CD4-positive, alpha-beta T cell treated with Interleukin-6 at 100 ng/mL for 8 hours (primary cell): ENCODE measurements at places on chromosomes 5 and 9.

DNA sequence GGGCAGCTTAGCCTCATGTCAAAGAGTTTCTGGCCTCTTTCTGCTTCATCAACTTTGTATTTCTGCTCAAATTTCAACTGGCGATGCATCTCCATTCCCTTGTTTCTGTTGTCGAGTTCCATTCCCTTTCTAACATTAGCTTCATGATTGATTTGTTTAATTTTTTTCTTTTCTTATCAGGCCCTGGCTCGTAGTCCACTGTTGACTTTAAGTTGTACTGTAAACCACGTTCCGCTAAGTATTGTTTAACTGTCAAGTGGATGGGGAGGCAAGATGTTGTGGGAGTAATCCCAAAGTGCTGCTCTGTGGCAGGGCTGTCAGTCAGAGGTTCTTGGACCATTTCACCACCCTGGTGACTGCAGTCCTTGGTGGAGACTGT, 309.1 kb downstream of the PSAT1 start:
- no peak for DNase-seq

DNA sequence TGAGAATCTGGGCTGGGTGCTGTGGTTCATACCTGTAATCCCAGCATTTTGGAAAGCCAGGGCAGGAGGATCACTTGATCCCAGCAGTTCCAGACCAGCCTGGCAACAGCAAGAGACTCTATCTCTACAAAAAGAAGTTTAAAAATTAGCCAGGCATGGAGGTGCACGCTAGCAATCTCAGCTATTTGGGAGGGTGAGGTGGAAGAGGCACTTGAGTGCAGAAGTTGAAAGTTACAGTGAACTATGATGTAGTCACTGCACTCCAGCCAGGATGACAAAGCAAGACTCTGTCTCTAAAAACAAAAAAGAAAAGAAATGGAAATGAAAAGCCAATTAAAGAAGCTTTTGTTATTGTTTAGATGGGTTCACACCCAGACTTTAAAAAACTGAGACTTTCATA, 131.6 kb upstream of the RASA1 start:
- DNase-seq: no peak

GRCh38 chr5:57033503-57033902, 81.6 kb upstream of the MIER3 start:
- no peak for DNase-seq

GRCh38 chr5:179432547-179432946, 87.3 kb upstream of the ADAMTS2 start:
- no peak for DNase-seq

DNA sequence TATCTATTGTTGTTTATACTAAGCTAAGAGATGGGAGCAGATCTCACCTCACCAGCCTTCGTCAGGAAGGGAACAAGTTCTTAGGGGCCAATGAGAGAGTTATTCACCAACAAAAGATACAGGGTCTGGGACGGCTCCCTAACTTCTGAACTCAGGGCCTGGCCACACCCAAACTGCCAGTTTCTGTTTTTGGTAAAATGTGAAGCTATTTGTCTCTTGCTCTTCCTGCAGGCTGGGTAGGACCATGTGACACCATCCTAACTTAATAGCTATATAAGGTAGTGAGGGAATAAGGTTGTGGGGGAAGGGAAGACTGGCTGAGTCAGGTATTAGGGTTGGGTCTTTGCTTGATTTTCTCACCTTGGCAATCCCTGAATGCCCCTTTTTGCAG, 480.5 kb downstream of the KDM4C start:
- no peak for DNase-seq

DNA sequence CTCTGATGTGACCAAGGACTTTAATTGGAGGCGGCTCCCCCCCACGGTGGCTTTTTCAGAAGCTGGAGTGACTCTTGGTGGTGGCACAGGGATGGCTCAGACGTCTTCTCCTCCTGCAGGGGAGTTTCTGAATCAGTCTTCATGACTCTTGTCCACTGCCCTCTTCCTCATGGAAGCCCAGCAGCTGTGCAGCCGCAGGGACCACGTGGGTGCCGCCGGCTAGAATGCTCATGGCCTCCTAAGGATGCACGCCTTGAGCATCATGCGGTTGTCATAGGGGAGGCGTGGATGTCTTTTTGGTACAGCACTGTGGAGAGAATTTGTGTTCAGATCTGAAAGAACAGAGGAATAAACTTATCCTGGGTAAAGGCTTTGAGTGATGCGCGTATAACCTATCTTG, 1.3 kb downstream of the TEX53 start:
- DNase-seq: no peak

DNA sequence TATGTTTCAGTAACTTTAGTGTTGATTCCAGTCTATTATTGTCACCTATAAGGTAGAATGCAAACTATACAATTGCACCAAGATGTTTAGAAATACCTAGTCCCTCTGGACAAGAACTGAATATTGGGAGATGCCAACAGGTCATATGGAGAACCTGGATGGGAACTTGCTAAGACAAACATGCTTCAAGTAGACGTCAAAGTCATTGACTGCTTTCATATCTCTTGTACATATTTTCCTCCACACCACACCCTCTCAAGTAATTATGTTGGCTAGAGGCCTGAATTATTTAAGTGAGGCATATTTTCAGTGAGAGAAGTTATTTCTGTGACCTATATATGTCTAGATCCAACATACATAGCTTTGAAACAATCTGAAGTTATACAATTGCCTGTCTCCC, 453.3 kb downstream of the ELAVL2 start:
- DNase-seq: no peak

DNA sequence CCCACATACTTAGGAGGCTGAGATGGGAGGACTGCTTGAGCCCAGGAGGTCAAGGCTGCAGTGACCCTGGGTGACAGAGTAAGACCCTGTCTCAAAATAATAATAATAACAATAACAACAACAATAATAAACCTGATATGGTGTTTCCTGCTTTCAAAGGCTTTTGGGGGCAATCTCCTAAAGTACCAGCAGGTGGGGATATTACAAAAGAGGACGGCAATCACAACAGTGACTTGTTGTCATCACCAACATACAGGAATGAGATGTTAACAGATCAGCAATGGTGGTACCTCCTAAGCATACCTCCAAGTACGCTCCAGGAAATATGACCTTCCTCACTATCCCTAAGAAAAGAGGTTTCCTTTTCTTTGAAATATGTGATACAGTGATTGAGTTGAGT, 91.1 kb upstream of the RNF180 start:
- no peak for DNase-seq

- DNase-seq: no peak
Observed at GRCh38 chr9:69815313-69815712, 5.3 kb upstream of the CFAP95 start.

DNA sequence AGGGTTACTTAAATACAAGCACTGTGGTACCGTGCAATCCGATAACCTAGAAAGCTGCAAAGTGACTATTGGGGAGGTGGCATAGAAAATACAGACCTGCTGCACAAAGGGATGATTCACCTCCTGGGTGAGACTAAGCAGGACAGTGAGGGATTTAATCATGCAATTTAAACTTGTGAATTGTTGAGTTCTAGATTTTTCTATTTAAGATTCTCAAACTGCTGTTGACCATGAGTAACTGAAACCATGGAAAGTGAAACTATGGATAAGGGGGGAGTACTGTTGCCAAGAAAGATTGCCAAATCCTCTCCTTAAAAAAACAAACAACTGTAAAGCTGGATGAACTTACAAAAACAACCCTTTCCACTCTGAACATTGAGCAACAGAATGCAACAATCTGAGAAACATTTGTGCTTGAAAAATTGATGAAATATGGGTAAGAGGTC, 61.5 kb upstream of the NUDT12 start:
- DNase-seq: no peak

DNA sequence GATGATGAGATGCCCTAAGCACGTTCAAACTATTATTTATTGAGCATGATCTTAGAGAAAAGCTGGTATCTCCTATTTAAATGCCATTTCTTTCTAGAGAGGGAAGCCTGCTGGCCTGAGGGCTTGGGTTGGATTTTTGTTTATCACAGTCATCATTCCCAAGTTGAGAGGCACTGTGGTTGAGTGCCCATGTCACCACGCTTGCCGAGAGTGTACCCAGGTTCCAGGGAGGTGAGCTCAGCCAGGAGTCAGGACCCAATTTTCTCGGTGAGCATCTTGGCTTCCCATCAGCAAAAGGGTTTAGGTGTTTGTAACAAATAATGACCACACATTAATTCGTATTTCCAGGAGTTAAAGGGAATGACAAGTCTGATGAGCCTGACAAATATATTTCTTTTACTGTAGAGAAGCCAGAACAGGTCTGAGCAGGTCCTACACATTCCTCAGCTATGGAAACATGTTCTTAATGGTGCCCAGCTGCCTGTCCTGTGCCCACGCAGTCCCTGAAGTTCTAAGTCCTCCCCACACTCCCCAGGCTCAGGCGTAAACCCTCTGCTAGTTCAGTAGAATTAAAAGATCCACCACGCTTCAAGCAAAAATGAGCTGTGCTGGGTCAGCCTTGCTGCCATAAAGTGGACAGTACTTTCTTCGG, 258.9 kb upstream of the IRX2 start:
- no peak for DNase-seq

GRCh38 chr9:114532561-114533237, 27.4 kb upstream of the WHRN start:
- no peak for DNase-seq

GRCh38 chr5:127079994-127080491, 6.7 kb upstream of the C5orf63 start:
- DNase-seq: no peak

DNA sequence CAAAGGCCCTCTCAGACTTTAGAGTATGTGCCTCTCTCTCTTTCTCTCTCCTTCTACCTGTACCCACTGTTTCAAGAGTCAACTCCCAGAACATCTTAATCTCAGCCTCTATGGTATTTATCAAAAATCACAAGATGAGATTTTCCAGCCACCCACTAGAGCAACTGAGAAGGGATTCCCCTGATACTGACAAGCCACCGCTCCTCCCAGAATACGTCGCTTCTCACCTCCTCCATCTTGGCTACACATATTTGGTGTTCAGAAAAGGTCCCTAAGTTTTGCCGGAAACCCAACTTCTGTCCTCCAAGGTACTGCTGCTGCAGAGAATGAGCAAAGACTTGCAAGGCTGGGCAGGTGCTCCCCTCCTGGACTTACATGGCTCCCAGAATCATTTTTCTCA, 6.1 kb downstream of the GARIN3 start:
- DNase-seq: peak; percentile 48

- no peak for DNase-seq
Observed at GRCh38 chr9:94112716-94113465, 28.6 kb downstream of the PTPDC1 start.

GRCh38 chr9:106964329-106964728, 101.4 kb downstream of the ZNF462 start:
- no peak for DNase-seq

- no peak for DNase-seq
Observed at GRCh38 chr5:29054694-29055093, 2016.3 kb upstream of the CDH9 start.

- DNase-seq: no peak
Observed at GRCh38 chr5:111256128-111256527, 31.9 kb downstream of the CAMK4 start.

DNA sequence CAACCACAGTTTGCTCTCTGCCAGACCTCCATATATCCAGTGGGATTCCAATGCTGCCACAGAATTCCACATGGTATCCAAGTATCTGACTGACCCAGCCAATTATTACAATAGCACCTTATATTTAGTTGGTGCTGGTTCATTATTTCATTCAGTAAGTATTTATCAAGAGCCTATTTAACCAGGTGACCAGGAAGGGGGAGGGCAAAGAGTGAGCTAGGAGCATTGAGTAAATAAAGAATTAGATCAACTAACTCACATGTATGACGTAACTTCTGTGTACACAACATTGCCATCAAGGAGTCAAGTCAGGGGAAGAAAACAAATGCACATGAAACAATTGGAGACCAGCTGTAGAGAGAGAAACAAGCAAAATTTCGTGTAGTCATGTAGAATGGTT, 207.1 kb upstream of the PAPPA start:
- no peak for DNase-seq

- DNase-seq: no peak
Observed at GRCh38 chr5:38258319-38259061, at the start of gene EGFLAM. EGFLAM (plus strand) TSS chr5:38258559; CDS start chr5:38258755, 196 bp downstream.

- no peak for DNase-seq
Observed at GRCh38 chr9:4077499-4078102, 222.3 kb downstream of the GLIS3 start.

DNA sequence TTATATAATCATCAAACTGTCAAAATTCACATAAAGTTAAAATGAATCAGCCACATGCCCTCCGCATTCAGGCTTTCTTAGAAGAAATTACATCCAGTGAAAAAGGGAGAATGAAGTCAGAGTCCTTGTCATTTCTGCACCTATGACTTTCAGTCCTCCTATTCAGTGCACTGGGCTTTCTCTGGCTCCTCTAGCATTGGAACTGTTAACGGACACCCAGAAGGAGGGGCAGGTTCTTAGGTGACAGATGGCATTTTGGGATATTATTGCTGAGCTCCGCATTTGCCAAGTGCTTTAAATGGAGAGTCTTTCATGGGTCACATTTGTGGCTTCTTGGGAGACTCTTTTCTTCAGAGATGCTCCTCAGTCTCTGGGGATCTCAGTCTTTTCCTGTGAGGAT, 40.0 kb downstream of the ADAMTS19 start:
- no peak for DNase-seq

- no peak for DNase-seq
Observed at GRCh38 chr9:128120061-128120740, 7.3 kb downstream of the PTGES2 start.

DNA sequence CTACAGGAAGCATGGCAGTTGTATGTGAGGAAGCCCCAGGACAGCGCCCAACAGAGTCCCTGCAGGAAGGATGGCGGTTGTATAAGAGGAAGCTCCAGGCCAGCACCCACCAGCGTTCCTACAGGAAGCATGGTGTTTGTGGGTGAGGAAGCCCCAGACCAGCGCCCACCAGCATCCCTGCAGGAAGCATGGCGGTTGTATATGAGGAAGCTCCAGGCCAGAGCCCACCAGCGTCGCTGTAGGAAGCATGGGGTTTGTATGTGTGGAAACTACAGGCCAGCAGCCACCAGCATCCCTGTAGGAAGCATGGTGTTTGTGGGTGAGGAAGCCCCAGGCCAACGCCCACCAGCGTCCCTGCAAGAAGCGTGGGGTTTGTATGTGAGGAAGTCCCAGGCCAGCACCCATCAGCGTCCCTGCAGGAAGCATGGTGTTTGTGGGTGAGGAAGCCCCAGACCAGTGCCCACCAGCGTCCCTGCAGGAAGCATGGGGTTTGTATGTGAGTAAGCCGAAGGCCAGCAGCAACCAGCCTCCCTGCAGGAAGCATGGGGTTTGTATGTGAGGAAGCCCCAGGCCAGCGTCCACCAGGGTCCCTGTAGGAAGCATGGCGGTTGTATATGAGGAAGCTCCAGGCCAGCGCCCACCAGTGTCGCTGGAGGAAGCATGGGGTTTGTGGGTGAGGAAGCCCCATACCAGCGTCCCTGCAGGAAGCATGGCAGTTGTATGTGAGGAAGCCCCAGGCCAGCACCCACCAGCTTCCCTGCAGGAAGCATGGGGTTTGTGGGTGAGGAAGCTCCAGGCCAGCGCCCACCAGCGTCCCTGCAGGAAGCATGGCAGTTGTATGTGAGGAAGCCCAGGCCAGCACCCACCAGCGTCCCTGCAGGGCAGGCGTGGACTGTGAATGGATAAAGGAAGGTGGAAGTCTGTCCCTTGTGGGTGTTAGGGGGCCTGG, 79.0 kb downstream of the DAP start:
- no peak for DNase-seq

GRCh38 chr5:144191998-144192397, 21.3 kb downstream of the KCTD16 start:
- peak; percentile 84 for DNase-seq

GRCh38 chr9:270657-271237, 56.1 kb downstream of the DOCK8 start:
- DNase-seq: no peak

- DNase-seq: no peak
Observed at GRCh38 chr5:107325866-107326265, 344.9 kb downstream of the EFNA5 start.

GRCh38 chr9:21608200-21608599, 126.1 kb upstream of the IFNE start:
- DNase-seq: no peak
